Dermis lymphatic vessel endothelial cell (primary cell): ENCODE measurements at places on chromosomes 2 and 18. TPM values are rescaled to one million over a fixed set of nuclear protein-coding genes. Genes with fewer than 3 reads are reported as not detected.

IL1RN gene
- total RNA-seq = not detected in 2 replicates

LRRC30 gene
- total RNA-seq = not detected in 2 replicates

TAF4B gene
- total RNA-seq = 0.76 and 2.4 TPM in 2 replicates

PDE1A gene
- 9.8 and 14.0 TPM in 2 replicates for total RNA-seq

TGFA gene
- total RNA-seq = 7.1 and 12.2 TPM in 2 replicates

FBXO36 gene
- total RNA-seq = 1.6 and 1.8 TPM in 2 replicates
